ENCODE measurements at places on chromosomes 1 and 21. TPM values are rescaled to one million over a fixed set of nuclear protein-coding genes. Genes with fewer than 3 reads are reported as not detected.

GRCh38 chr1:14869187-14869586, 270.7 kb downstream of the KAZN start:
- no peak for DNase-seq

- DNase-seq = no peak
Observed at GRCh38 chr1:224271106-224271505, 58.9 kb downstream of the NVL start.

The CYP4B1 gene
- not detected for total RNA-seq

DNA sequence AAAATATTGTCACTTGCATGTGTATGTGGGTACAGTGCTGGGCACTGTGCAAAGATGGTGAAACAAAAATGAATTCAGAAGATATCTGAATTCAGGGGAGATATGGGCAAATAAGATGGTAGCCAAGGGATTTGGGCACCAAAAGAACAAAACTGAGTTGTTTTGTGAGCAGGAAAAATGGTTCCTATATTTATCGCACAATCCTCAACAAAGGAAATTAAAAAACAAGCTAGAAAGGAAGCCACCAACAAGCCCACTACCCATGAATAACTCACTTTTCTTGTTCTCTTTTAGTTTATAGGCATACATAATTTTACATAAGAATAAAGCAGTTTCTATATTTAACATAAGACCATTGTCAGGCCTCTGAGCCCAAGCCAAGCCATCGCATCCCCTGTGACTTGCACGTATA, 40.7 kb upstream of the VASH2 start:
- no peak for DNase-seq

The PYHIN1 gene
- total RNA-seq = 19.5 TPM

DNA sequence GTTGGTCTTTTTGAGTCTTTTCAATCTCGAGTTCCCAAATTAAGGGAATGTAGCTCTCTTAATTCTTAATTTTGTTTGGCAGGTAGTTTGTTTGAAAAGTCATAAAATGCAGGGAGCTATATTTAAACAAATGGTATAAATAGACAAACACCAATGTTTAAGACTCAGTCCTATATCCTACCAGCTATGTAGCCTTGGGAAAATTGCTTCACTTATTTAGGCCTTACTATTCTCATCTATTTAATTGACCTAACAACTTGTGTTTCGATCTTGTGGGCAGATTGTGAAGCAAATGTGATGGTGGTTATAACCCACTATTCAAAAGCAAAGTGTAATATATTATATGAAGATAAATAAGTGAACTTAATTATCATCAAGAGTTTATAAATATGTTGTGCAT, 167.3 kb upstream of the KCTD3 start:
- no peak for DNase-seq

GRCh38 chr1:206421616-206422340, 48.5 kb upstream of the IKBKE start:
- DNase-seq = no peak

- no peak for DNase-seq
Observed at GRCh38 chr1:8930116-8930515, 15.6 kb upstream of the CA6 start.

The LRRC53 gene
- total RNA-seq = not detected

The ACTL8 gene
- total RNA-seq = not detected

GRCh38 chr1:193065954-193066353, 6.5 kb downstream of the RO60 start:
- DNase-seq = no peak

DNA sequence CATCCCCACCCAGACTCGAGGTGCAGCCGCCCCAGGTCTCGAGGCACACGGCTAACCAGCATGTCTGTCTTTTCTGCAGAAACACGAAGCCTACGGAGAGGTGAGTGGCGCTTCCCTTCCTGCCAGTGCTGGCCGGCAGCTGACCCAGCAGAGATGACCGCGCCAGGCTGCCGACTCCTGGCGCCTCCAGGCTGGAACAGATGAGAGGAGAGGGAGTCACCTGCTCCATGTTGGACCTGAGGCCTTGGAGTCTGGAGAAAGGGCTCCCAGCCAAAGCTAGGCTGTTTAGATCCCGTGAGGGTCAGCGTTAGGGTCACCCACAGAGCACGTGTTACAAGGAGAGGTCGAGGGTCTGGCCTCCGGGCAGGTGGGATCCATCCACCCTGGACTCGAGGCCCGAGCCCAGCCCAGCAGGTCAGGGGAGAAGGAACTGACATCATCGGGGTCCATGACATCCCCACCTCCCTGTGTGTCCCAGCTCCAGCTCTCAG, 14.9 kb downstream of the COL6A2 start:
- no peak for DNase-seq

All from activated T-helper 1 cell treated with anti-CD3 and anti-CD28 coated beads, Interleukin-12 subunit alpha, Interleukin-12 subunit beta, Interleukin-2, Interleukin-4 antibody, amounts not matched to agents 30 ng/mL and 10 ng/mL and 1 ng/mL, durations not matched to agents 14 hours and 24 hours and 36 hours (primary cell).